Lower lobe of right lung (tissue), 2 donors: ENCODE measurements at places on chromosomes 1 and 21.

DNA sequence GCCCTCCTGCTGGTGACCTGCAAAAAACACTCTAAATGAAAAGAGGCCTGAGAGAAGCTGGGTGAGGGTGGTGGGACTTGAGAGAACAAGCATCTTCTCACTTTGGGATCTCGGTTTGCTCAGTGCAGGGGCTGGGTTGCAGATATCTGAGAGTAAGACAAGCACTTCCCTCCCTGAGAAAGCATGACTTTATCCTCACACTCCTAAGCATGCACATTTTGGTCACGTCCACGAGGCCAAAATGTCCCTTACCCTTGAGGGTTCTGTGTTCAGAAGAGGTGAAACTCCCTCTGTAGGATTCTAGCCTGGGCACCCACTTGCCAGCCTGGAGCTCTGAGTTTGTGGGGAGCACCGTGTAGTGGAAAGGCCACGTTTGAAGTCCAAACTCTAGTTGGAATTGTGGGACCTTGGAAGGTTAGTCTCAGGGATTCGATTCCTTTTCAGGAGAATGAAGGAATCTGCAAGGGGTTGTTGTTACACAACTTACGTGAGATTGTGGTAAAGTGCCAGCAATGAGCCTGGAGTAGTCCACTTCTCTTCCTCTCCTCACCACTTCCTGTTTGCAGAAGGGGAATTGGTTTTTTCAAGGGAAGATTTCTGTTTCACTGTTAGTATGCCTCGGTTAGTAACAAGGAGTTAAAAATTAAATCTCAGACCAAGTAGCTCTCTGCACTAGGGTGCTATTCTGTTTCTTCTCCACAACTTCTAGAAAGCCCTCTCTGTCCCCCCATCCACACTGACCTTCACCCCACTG is 3.0 kb downstream of the FCAMR start:
- DNase-seq, result no peak

GRCh38 chr1:164640686-164641352 is 81.8 kb downstream of the PBX1 start:
- no peak for DNase-seq

DNA sequence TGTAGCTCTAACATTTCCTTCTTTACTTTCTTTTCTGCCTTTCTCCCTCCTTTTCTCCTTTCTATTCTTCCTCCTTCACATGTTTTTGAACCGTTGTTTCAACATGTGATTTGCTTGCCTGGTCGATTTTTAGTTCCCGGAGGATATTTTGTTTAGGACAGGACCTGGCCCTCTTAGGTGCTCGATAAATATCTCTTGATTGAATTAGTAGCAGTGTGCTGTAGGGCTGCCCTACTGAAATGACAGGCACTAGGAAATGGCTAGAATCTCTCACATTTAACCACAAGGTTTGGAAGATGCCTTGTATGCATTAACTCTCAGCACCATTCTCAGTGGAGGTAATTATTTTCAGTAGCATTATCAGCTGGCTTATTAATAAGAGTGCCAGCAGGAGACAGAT is 305.6 kb downstream of the PAPPA2 start:
- DNase-seq, result no peak

DNA sequence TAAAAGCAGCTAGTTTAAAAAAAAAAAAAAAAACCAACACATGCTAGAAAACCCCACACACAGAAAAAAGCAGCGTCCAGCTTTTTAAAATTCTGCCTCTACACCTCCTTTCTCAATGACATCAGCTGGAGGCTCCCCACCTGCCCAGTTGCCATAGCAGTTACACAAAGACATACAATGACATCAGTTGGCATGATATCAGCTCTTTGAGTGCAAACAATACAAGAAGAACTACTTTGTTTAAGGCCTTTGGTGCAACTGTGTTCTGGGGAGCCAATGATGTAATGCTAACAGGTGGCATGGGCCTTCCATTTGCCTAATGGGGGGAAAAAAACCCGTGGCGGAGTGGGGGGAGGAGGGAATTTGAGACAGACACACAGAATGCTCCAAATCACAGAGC is 32.9 kb downstream of the DUSP10 start:
- no peak for DNase-seq

DNA sequence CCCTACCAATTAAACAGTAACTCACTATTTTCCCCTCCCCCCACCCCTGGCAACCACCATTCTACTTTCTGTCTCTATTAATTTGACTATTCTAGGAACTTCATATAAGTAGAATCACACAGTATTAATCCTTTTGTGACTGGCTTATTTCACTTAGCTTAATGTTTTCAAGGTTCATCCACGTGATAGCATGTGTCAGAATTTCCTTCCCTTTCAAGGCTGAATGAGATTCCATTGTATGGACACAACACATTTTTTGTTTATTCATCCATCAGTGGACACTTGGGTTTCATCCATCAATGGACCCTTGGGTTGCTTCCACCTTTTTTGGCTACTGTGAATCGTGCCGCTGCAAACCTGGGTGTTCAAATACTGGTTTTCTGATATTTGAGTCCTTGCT is 41.7 kb downstream of the EIF2D start:
- no peak for DNase-seq

GRCh38 chr1:243270097-243270864 is 14.4 kb downstream of the SDCCAG8 start:
- no peak for DNase-seq

- no peak for DNase-seq
These were observed 723 bp downstream of the CZIB start for GRCh38 chr1:53219711-53220110.
